ENCODE measurements at places on chromosomes 4 and X. TPM values are rescaled to one million over a fixed set of nuclear protein-coding genes. Genes with fewer than 3 reads are reported as not detected.

Gene SHROOM4
- 5.8 TPM for polyA plus RNA-seq

Gene ASB9
- polyA plus RNA-seq = 3.5 TPM

Gene HEPH
- polyA plus RNA-seq = 6.4 TPM

Gene ENPEP
- polyA plus RNA-seq = 18.1 TPM

Gene DRP2
- polyA plus RNA-seq = 2.1 TPM

Gene PABPC1L2A
- not detected for polyA plus RNA-seq

Data from hindlimb muscle (tissue), 1 donor.